NCI-H446 (cell line): ENCODE measurements at places on chromosomes 16 and 17.

DNA sequence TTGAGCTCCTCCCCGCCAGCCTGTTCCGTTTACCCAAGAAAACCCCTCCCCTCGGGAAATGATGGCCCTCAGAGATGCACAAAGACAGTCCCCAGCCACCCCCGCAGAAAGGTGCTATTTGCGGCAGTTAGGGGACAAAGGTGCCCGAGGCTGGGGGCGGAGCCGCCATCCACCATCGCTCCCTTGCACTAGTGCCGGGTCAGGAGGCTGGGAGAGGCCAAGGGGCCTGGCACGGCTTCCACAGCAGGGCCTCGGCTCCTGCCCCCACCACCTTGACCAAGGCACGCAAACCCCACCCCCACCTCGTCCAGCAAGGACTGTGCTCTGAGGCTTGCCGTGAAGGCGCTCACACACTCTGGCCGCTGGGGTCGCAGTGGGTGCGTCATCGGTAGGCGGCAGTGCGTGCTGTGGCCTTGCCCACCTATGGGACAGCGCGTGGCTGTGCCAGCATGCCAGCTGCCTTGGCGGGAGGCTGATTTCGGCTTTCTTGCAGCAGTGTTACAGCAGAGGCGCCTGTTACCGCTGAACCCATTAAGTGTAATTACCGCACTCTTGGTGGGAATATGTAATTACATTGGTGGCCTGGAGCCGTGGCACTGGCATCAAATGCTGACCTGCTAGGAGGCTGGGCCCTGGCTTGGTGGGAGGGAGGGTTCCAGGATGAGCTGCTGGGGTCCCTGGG, 31.8 kb downstream of the TPSG1 start:
- no peak for DNase-seq

- DNase-seq, result no peak
These were observed 37.0 kb downstream of the STXBP4 start for GRCh38 chr17:55005520-55005919.

DNA sequence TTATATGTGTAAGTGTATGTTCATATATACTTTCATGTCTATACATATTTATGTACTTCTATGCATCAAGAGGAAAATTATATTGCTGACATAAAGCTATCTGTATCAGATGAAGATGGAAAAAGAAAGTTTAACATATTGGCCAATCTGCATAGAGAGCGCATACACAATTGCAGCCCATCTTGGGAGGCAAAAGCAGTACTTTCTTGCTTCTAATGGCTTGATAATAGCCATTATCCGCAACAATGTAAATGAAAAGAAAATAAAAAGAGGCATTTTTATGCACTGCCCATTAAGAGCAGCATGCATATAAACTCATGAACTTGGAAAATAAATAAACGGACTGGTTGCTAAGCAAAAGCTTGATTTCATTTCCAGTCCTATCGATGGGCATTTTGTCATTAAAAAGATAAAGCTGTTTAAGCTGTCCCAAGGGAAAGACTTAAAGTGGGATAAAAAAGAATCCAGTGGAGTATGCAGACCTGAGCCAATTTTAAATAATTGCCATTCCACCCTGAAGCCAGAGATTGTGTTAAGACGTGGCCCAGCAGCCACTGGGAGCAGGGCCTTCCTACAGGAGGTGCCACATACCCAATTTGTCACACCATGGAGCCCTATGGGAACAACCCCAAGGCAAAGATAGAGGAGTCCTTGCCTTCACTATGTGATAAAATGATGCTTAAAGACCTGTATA, 183.6 kb upstream of the CDH11 start:
- DNase-seq, result no peak

DNA sequence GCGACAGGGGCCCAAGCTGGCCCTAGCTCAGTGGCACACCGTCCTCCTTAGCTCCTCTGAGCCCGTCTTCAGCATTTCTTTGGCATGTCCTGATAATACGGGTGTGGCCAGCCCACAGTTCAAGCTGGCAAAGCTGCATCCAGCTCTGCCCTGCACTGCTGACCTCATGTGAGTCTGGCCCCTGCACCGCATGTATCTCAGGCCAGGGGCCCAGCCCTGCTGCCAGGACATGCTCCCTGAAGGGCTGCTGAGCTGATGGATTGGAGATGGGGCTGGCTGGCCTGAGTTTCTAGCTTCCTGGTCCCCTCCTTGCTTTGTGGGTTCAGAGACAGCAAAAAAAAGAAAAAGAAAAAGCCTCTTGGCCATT, 2.4 kb downstream of the DOC2B start:
- no peak for DNase-seq

- no peak for DNase-seq
These were observed 4.8 kb upstream of the CDH5 start for GRCh38 chr16:66361604-66362135.

GRCh38 chr17:13638855-13639458, 37.2 kb upstream of the HS3ST3A1 start:
- DNase-seq, result no peak

- DNase-seq, result no peak
These were observed 74.5 kb upstream of the METRNL start for GRCh38 chr17:83004791-83005380.

GRCh38 chr16:1378804-1379303, 27.1 kb downstream of the GNPTG start:
- no peak for DNase-seq

DNA sequence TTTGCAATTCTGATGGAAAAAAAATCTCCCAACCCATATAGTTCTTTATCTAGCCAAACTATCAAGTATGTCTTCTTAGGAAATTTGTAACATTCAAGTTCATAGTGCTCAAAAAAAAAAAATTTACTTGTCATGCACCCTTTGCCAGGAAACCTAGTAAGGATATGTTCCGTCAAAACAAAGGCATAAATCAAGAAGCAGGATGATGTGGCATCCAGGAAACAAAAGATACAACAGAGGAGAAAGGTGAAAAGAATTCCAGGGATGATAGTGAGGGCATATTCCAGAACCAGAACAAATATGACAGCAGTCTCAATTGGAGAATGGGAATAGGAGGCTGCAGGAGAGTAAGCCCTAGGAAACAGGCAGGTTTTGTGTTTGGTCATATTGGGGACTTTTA, 104.6 kb downstream of the SPAG9 start:
- no peak for DNase-seq

DNA sequence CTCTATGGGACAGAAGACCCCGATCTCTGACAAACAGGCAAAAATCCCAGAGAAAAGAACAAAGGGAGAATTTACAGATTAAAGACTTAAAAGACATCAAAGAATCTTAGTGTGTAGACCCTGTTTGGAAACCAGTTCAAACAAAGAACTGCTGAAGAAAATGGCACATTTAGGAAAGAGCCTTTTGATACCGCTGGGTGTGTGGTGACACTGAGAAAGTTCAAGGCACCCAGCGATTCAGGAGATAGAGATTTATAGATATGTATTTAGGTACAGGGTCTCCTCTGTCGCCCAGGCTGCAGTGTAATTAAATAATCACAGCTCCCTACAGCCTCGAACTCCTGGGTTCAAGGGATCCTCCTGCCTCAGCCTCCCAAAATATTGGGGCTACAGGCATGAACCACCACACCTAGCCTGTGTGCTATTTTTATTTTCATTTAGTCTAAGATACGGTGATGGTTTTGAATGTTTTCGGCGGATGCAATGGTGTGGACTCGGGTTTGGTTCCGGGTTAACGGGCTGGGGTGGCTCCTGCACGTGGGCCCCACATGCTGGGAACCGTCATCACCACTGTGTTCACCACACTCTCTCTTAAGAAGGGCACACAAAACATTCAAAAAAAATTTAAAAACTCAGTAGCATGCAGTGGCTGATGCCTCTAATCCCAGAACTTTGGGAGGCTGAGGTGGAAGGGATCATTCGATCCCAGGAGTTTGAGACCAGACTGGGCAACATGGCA, 114.0 kb downstream of the ZNF778 start:
- DNase-seq, result no peak

- no peak for DNase-seq
These were observed 129.1 kb upstream of the CHMP6 start for GRCh38 chr17:80862481-80862961.

GRCh38 chr16:4257646-4258556, 14.9 kb downstream of the TFAP4 start:
- no peak for DNase-seq

GRCh38 chr17:76579281-76579680, 6.4 kb downstream of the ST6GALNAC2 start:
- DNase-seq, result no peak

GRCh38 chr17:67016039-67016762, 28.2 kb upstream of the CACNG1 start:
- DNase-seq, result no peak

DNA sequence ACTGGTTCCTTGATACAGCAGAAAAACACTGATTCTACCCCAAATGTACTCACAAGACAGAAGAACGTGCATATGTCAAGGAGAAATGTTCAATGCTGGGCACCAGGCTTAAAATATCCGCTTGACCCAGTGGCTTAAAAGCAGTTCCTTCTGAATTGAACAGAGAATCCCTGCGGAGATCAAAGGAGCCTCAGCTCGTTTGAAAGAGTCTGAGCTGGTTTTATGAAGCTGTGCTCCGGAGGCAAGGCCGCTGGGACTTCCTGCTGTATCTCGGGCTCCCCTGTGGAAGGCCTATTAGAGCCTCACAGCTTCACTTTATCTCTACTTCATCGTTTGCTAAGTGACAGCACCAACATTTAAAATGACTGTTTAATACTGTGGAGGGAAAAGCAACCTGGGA, 2.2 kb downstream of the LMF1 start:
- DNase-seq, result no peak

GRCh38 chr16:20271893-20272292, 55.4 kb downstream of the GP2 start:
- DNase-seq, result no peak

DNA sequence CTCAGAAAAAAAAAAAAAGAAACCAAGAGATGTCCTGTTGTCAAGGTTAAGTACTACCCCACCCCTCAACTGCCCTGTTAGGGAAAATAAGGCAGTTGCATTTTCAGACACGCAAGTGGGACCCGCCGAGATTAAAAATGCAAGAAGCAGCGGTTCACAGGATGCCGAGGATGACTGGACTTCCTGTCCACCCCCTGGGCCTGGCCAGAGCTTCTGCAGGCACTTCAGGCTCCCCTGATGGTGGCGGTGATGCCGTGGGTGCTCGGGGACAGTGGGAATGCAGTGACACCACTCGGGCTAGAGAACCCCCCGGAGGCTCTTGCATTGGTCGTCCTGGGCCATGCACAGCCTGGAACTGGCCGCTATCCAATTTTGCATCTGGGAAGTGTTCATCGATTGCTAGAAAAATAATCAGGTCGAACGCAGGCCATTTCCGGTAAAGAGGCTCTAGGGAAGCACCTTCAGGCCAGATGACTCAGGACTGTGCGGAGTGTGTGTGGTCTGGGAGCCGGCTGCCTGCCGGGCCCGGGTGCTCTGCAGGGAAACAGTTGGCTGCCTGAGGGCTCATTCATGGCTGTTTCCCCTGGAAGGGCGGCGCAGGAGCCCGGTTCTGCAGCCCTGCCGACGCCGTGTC, 13.4 kb upstream of the CRISPLD2 start:
- no peak for DNase-seq

DNA sequence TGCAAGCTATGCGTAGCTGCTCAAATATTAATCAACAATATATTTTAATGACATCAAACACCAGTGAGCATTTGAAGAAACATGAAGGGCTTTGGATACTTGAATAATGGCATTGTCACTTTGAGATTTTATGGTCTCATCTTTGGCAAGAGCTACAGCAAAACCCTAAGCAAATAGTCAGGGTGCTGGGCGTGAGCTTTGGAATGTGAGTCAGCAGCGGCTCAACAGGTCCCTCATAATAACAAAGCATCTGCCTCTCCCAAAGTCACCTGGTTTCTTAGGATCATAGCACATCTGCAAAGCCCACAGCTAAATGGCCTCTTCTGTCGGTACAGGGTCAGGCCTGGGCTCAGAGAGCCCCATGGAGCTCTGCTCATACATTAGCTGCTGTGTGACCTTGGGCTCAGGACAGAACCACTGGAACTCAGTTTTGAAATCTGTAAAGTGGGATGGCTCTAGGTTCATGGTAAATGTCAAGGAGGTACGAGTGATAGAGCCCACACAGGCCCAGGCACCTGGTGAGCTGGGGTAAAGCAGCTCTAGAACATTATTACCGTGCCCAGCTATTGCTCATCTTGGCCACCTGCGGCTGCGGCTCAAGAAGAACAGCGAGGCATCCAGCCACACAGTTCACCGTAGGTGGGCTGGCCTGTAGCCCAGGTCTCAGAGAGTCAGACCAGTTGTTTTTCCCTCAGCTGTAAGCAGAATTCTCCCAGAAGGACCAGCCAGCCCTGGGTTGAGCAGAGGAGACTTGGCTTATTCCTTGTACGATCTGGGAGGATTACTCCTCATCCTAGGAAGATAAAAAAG, 544.5 kb upstream of the CDH11 start:
- no peak for DNase-seq

DNA sequence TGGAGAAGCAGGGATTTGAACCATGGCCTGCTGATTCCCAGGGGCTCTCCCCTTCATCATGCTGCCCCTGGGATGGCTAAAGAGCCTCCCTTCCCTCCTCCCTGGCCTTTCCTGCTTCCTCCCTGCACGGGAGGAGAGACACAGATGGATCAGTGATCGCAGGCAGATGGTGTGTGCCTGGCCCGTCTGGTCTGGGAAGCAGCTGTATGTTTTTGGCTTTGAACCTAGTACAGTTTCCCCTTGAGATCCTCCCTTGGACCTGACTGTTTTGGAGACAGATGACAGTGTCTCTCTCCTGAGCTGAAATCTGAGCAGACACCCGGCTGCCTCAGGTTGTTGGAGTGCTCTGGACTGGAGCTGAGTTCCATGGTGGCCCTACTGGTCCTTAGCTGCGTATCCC, 29.0 kb upstream of the ATP2C2 start:
- peak; percentile 27 for DNase-seq

DNA sequence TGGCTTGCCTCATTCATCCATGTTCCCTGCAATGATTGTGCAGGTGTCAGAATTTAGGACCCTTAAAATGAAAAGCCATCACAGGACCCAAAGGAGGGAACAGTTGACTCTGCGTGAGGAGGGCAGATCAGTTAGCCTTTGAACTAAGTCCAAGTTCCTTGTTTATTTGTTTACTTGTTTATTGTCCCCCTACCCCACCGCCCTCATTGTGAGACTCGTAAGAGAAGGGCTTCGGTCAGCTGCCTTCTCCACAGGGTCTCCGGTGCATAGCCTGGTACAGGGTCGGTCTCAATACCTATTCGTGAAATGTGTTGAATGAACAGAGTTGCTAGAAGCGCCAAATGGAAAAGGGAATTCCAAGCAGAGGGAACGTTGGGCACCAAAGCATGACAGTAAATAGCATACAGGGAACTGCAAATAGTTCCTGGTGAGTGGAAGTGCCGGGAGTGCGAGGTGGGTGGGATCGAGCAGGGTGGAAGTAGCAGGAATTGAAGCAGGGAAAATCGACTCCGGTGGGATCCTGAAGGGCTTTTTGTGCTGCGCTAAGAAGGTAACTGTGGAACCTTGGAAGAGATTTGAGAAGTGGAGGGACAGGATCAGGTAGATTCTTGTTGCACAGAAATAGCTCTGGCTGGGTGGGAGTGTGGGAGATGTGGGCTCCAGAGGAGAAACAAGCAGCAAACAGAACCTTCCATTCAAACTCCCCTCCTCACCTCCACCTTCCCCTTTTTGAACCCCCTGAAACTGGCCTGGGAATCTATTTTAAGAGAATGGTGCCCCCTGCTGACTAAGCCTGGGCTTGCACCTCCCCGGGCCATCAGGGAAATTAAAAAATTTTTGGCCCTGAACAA, 12.7 kb downstream of the SLC35B1 start:
- DNase-seq, result no peak

GRCh38 chr16:87369796-87370719, 13.5 kb downstream of the FBXO31 start:
- DNase-seq, result peak; percentile 50
